Psoas muscle (tissue), 8 donors: ENCODE measurements at places on chromosomes 11 and 22. TPM values are rescaled to one million over a fixed set of nuclear protein-coding genes. Genes with fewer than 3 reads are reported as not detected.

Gene OR8G5
- not detected for polyA plus RNA-seq

Gene VSIG10L2
- polyA plus RNA-seq, result not detected

Gene CRYBB2
- polyA plus RNA-seq, result not detected

DNA sequence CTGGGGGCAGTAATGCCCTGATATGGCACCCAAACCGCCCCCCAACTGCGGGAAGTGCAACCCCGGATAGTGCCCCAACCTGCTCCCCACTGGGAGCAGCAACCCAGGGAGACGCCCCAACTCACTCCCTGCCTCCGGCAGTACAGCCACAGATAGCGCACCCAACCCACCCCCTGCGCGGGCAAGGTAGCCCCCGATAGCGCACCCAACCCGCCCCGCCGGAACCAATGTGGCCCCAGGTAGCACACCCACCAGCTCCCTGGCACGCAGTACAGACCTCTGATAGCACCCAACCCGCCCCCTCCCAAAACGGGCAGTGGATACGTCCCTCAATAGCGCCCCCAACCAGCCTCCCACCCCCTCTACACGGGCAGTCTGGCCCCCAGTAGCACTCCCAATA lies 3.8 kb upstream of the RFPL3 start:
- H3K4me3 ChIP-seq, result no peak overlapping the region
- H3K27me3 ChIP-seq, result no peaks in the 10 kb centered on the region
- H3K27ac ChIP-seq, result no peak overlapping the region

- peak overlapping the region; percentile 70 for H3K27ac ChIP-seq
- peaks cover 24% of the 10 kb centered on the region for H3K4me1 ChIP-seq
- no peak overlapping the region for H3K4me3 ChIP-seq
- no peaks in the 10 kb centered on the region for H3K27me3 ChIP-seq
- peak; percentile 68 for DNase-seq
Measured at GRCh38 chr11:12088047-12088481, 22.3 kb upstream of the MICAL2 start.

DNA sequence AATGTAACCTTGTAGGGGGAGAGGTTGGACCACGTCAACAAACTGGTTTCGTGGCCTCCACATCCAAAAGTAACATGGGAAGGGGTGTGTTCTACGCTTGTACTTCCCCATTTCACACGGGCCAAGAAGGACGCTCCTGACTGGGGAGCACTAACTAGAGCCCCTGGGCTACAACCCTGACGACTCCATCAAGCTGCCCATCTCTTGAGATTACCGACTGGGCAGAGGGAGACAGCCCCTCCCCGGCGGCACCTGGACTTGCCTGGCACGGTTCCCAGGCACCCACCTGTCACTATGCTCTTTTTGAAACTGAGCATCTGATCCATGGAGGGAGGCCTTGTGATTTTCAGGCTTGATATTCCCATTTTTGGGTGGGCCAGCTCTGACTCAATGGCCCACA lies 68.5 kb downstream of the SHANK2 start:
- no peak overlapping the region for H3K27ac ChIP-seq
- H3K27me3 ChIP-seq, result peaks cover 5% of the 10 kb centered on the region
- H3K4me1 ChIP-seq, result no peaks in the 10 kb centered on the region
- no peaks in the 10 kb centered on the region for H3K36me3 ChIP-seq
- DNase-seq, result no peak
- H3K4me3 ChIP-seq, result no peak overlapping the region
